ENCODE measurements at places on chromosomes 1 and 21. TPM values are rescaled to one million over a fixed set of nuclear protein-coding genes. Genes with fewer than 3 reads are reported as not detected.

GRCh38 chr1:151475175-151475574 lies 15.9 kb upstream of the POGZ start:
- no peak for DNase-seq

- DNase-seq = no peak
Measured at GRCh38 chr1:178629252-178630154, 95.5 kb upstream of the RALGPS2 start.

GRCh38 chr1:178953034-178953433 lies 72.7 kb upstream of the FAM20B start:
- DNase-seq = no peak

GRCh38 chr1:168628807-168629206 lies 52.4 kb downstream of the XCL1 start:
- DNase-seq = no peak

DNA sequence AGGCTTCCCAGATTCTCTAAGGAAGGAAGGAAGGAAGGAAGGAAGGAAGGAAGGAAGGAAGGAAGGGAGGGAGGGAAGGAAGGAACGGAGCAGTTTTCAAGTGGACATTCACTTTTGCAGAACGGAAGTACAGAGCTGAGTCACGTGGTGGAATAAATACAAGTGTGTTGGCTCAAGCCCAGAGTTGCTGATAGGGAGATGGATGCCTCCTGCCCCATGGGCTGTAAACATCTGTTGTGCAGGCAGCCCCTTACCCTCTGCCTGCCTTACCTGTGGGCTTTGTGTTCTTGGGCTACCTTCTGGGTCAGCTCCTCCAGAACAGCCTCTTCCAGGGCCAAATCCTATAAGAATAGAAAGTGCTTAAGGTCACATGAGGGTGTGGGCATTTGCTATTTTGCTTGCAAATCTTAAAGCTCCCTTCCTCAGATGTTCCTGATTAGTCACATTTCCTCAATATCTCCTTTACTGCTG lies 121.7 kb downstream of the SMYD2 start:
- no peak for DNase-seq

Gene ZNF691
- total RNA-seq = 6.8 TPM

Gene PRRX1
- 0.15 TPM for total RNA-seq

Gene LAX1
- 0.25 TPM for total RNA-seq

Measured in left lobe of liver (tissue), 2 donors.